Occipital lobe (tissue), 3 donors: ENCODE measurements at places on chromosomes 4 and X. TPM values are rescaled to one million over a fixed set of nuclear protein-coding genes. Genes with fewer than 3 reads are reported as not detected.

- DNase-seq, result no peak
These were observed 669 bp upstream of the PPARGC1A start for GRCh38 chr4:23890369-23891063.

The SOD3 gene
- total RNA-seq, result not detected

The GASK1B gene
- 10.3 TPM for total RNA-seq

DNA sequence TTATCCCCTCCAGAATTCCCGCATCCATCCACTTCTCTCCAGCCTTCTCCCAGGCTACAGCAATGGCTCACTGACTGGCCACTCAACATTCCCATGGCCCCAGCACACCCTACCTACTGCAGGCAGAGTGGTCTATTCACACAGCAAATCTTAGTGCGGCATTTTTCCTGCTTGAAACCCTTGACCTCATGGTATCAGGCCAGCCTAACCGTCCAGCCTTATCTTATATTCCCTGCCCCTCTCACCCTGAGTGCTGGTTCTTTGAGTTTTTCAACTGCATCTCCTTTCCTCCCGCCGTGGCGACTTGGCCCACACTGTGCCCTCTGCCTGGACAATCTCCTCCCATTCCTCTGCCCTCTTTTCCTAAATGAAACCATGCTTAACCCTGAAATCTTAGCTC lies 10.0 kb upstream of the S100G start:
- no peak for DNase-seq

The FGD1 gene
- total RNA-seq, result 9.0 TPM

DNA sequence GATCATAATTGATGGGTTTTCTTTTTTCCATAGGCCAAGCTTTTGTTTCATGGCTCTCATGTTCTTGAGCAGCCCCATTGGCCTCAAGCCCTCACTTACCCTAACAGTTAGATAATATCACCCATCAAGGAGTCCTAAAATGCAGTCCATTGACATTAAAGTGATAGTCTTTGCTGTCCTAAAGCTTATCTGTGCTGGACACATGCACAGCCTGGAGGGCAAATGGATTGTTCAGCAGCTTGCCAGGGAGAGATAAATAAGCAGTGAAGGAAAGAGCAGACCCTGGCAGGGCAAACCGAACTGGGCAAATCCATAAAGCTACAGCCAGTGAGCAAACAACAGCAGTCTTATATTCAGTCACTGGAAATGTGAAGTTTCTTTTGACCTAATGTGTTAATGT lies 199.6 kb upstream of the MID1 start:
- no peak for DNase-seq

GRCh38 chr4:67500373-67500772 lies 44.9 kb downstream of the CENPC start:
- DNase-seq, result no peak

GRCh38 chr4:138334346-138335016 lies 92.3 kb upstream of the SLC7A11 start:
- DNase-seq, result no peak

GRCh38 chr4:7900334-7900909 lies 39.2 kb downstream of the AFAP1 start:
- DNase-seq, result no peak

The NR3C2 gene
- total RNA-seq, result 10.9 TPM

GRCh38 chrX:15873566-15873965 lies 19.0 kb upstream of the AP1S2 start:
- no peak for DNase-seq

DNA sequence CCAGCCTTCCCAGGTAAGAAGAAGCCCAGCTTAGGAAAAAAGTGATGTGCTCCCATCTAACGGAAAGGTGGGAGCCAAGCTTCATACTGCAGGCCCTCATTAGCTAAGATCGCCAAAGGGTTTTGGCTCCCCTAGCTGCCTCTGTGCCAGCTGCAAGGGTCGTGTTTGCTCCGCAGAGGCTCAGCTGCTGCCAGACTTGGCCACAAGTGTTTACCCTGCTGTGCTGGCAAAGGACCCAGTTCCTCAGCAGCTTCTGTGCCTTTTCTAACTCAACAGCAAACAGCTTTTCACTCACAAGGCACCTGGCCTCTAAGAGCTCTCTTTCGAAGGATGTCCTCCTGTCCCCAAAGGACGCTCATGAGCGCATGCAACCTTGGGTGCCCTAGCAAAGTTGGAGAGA lies 12.2 kb upstream of the VMA21 start:
- DNase-seq, result no peak

The PCDH10 gene
- 43.8 TPM for total RNA-seq

DNA sequence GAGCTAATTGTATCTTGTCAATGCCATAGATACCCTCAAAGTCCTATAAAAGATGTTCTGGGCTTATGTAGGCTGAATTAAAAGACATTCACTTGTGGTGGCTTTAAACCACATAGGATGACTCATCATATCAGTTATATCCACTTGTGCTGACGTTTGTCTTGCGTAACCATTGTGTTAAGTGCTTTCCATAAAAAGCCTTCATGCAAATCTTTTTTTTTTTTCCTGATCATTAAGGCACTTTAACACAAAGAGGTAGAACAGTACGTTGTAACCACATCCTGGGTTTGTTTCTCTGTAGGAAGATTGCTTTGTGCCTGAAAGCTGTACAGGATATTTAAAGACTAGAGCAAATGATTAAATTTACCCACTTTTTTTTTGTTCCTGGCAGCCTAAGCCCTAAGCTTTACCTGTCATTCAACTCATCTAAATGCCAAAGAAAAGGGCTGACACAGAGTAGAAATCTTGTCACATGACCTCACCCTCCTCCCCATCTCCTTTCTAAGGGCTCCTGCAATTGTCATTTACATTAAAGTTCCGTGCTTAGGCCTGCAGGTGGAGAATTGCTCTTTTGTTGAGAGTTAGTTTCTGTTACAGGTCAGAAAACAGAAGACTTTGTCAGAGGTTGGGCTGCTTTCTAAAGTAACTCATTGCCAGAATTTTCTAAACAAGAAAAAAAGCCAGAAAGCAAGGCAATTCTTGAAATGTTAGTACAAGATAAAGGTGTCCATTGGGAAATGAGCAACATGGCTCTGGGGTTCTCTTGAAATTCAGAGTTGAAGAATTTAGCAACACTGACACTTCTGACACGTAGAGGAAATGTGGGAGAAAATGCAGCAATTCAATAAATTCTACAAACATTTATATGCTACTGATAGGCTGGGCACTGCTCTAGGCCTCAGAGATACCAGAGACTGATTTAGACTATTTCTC lies 555.6 kb downstream of the PPARGC1A start:
- no peak for DNase-seq
